Right cardiac atrium (tissue), 5 donors: ENCODE measurements at places on chromosomes 5 and 9. TPM values are rescaled to one million over a fixed set of nuclear protein-coding genes. Genes with fewer than 3 reads are reported as not detected.

Gene INSL6
- not detected for total RNA-seq

Gene NXNL2
- not detected for total RNA-seq

GRCh38 chr9:122276096-122276495 is 11.4 kb downstream of the MRRF start:
- peak; percentile 18 for DNase-seq

Gene PAX5
- 0.03 TPM for total RNA-seq

DNA sequence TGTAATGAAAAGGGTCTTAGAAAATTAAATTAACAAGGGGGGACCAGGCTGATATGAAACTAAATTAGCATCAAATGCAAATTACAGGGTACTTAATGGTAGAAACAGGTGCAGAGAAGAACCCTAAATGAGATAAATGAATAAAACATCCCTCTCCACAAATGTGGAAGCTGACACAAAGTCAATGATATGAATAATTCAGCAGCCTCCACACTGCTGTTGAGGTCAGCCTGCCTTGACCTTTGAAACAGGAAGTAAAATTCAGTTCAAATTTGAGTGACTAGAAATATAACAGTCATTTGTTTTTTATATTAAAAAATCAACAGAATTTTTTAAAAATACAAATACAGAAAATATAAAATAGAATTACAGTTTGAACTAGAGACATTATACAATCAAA is 40.0 kb downstream of the EBF1 start:
- no peak for DNase-seq

GRCh38 chr5:36373527-36374086 is 71.9 kb upstream of the RANBP3L start:
- peak; percentile 76 for DNase-seq
